ENCODE measurements at places on chromosomes 7 and 10.

DNA sequence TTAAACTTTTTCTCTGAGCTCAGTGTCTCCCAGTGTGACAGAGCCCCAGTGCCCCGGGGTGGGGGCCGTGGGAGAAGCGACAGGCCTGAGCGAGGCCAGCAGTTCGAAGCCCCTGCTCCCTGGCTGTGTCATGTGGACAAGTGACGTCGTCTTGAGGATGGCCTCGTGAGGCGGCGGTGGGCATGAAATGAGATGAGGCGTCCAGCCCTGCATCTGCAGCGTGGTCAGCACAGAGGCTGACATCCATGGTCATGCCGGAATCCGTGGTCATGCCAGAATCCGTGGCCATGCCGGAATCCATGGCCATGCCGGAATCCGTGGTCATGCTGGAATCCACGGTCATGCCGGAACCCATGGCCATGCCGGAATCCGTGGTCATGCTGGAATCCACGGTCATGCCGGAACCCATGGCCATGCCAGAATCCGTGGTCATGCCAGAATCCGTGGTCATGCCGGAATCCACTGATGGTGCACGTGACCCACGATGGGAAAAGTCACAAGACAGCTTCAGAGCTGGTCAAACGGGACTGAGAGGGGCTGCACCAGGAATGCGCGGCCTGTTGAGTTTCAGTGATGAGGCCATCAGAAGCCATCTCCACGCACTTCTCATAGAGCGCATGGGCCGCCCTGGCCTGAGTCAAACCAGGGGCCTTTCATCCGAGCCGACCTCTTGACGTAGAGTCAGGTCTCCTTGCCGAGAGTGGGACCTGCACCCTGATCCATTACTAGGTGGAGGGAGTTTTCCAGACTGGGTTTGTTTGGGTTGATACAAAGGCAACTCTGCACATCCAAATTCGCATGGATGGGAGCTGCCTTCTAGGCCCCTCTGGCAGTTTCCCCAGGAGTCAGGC is 342.5 kb downstream of the PTPRN2 start:
- DNase-seq: no peak

DNA sequence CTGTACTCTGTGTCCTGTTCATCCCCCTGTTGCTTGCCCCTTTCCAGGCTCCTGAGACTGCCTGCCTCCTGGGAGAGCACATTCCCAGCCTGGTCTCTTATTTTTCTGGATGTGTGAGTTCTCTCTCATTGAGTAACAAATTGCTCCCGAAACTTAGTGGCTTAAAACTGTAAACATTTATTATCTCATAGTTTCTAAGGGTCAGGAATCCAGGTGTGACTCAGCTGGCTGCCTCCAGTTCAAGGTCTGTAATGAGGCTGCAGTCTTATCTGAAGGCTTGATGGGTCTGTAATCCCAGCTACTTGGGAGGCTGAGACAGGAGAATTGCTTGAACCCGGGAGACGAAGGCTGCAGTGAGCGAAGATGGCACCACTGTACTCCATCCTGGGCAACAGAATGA is 53.6 kb upstream of the PRR15 start:
- no peak for DNase-seq

DNA sequence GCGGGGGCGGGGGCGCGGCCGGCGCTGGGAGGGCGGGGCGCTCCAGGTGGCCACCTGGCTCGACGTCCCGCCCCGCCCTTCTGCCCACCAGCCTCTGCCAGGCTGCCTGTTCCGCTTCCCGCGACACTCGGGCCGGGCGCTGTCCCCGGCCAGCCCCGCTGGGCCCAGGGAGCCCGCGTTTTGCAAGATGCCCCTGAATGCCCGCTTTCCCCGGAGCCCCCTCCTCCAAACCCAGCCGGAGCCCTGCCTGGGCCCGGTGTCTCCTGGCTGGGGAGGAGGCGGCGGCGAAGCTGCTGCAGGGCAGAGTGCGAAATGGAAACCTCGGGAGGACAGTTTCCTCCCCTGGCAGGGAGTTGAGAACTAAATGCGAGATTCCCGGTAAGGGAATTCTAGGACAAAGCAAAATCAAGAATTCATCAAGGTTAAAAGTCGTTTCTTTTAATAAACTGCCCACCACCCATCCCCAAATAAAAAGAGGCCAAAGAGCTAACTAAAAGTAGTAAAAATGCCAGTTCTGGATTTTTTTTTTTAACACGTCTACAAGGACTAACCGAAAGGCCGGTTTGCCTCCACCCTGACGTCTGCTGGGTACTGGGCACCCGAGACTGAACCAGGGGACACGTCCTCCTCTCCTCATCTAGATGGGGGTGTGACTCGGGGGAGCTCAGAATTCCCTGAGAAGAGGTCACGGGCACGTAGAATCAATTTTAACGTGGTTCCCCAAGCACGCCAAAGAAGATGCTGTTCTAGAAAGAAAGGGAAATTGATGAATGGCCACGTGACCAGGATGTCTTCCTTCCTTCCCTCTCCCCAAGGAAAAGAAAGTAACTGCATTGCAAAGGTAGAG is 200.4 kb upstream of the NFE2L3 start:
- DNase-seq: no peak

DNA sequence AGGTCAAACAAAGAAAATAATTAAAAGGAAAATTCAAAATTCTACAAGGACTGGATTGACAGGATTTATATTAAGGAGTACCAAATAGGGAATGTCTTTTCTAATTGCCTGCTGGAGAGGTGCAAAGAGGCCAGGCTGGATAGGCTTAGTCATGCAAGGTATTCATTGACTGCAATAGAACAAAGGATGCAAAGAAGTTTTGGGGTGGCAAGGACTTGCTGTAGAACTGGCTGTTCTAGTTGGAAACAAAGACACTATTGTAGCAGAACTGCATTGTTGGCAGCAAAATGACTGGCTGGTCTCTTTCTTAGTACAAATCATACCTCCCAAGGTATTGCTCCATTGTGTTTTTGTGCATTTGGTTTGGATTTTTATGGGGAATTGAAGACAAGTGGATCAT is 10.1 kb downstream of the ITGB8 start:
- peak; percentile 26 for DNase-seq

- no peak for DNase-seq
These were observed 17.6 kb upstream of the CSTF2T start for GRCh38 chr10:51716981-51717380.

- no peak for DNase-seq
These were observed 20.1 kb downstream of the GHRHR start for GRCh38 chr7:30983914-30984247.

DNA sequence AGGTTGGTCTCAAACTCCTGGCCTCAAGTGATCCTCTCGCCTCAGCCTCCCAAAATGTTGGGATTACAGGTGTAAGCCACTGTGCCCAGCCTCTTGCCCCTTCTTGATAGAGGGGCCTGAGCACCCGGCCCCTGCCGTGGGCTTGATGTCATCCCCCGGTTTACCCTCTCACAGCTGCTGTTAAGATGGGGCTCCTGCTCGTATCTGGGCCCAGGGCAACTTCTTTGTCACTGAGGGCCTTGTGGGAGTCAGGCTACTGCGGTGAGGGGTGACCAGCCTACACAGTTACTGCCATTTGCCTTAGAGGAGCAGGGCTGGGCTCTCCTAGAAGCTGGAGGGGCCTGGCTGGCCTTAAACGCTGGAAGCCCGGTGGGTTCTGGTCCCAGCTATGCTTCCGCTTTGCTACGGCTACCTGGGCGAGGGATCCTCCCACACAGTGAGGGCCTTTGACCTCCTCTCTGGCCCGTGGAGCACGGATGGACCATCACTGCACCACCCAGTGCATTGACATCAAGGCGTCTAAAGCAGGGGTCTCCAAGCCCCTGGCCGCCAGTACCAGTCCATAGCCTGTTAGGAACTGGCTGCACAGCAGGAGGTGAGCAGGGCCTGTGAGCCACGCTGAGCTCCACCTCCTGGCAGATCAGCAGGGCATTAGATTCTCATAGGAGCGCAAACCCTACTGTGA is 1.1 kb upstream of the TMEM130 start:
- no peak for DNase-seq

DNA sequence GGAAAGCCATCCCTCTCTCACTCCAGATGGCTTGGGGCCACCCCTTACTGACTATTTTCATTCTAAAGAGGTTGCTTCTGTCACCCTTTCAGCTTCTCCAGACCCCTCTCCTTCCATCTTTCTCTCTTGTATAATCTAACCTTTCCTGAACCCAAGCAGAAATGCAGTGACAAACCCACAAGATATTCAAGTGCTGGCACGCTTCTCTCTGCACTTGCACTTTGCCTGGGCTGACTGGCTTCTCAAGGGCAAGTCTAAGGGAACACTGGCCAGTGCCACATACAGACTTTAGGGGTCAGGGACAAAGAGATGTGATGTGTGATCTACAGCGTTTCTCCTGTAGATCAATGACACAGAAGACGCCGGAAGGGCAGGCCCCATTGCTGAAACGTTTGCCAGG is 150.4 kb upstream of the LANCL2 start:
- no peak for DNase-seq

GRCh38 chr10:133324198-133324792 is 12.4 kb downstream of the CALY start:
- peak; percentile 63 for DNase-seq

- peak; percentile 89 for DNase-seq
These were observed 201.9 kb downstream of the BMPER start for GRCh38 chr7:34107276-34107675.
